Stimulated activated CD8-positive, alpha-beta memory T cell treated with anti-CD3 and anti-CD28 coated beads, Interleukin-2, amount 100 ng/mL, for 1 hour (primary cell): ENCODE measurements at places on chromosomes 5 and 9.

DNA sequence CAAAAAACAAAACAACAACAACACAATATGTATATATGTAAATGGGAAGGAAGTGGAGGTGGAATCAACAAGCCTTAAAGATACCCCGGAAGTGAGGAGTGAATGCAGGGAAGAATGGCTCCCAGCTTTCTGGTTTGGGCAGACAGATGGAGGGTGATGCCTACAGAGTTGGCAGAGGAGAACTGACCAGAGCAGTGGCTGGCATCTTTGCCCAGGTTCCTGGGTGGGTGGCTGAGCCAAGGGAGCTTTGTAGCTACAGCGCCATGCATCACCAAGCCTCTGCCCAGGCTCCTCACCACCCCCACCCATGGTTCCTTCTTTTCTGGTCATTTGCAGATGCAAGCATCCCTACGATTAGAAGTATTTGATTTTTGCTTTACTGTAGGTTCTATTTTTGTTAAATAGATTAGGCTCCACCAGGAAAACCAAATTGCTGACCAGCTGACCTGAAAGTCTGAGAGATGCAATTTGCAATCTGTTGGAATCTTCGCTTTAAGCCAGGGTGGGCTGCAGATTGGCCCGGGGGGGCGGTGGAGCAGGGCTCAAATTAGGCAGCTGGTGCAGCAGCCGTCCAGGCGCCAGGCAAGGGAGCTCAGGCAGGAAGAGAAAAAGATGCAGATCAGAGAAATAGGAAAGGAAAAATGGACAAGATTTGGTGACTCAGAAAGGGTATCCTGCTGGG, 163.3 kb upstream of the TBC1D2 start:
- no peak for DNase-seq

DNA sequence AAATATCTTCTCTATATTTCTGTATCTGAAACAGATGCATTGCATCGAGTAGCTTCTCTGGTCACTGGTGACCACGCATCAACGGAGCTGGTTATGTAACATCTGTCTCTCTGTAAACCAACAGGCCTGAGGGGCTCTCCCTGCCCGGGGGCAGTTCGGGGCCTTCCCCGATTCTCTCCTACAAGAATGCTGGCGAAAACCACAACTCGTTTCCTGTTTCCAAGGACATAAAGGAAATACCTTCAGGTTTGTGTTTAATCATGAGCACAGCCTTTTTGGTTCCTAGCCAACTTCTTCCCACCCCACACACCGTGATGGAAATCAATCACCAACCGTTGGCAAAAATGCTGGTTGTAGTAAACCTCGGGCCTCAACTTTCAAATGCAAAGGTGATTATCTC, 25.1 kb downstream of the GDNF start:
- DNase-seq = no peak

GRCh38 chr5:143349177-143349576, 54.3 kb downstream of the NR3C1 start:
- DNase-seq = no peak

DNA sequence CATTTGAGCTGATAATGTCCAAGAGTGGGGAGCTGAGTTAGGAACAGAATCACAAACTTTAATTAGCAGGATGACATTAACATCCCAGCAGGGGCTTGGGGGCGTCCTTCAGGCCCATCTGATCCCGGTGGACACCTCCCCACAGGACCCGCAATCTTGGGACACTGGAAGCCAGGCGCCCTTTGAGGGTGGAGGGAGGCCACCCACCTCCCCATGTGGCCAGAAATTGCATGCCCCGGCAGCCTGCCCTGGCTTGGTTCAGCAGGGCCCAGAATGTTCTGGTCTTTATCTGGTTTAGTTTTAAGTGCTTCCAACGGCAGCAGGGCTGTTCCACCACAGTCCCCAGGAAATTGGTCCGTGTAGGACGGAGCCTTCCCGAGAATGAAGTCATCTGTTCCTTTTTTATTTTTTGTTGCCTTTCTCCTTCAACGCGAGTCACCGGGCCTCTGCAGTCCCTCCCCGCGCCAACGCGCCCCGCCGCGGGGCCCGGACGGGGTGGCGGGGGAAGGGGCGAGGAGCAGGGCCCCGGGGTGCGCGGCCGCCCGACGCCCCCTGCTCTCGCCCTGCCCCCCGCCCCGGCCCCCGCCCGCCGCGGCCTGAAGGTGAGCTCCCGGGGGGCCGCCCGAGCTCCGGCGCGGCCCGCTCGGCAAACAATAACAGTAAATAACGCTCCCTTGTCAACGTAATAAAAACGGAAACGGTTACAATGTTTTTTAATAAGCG, 207.9 kb downstream of the C9orf50 start:
- DNase-seq = no peak

DNA sequence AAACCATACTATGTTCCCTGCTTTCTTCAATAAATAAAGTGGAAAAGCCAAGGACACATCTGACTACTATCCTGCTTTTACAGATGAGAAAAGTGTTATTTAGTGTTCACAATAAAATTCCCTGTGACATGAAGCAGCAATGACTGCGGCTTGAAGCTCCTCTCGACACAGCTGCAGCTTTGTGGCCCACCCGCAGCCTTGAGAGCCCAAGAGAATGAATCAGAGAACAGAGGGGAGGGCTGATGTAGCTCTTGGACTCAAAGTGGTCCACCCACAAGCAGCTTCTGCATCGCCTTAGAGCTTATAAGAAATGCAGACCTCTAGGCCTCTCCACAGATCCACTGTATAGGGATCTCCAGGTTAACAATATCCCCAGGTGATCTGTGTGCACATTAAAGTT, 181.3 kb upstream of the GNA14 start:
- no peak for DNase-seq

GRCh38 chr5:59351076-59351794, 542.3 kb downstream of the PDE4D start:
- DNase-seq = no peak

DNA sequence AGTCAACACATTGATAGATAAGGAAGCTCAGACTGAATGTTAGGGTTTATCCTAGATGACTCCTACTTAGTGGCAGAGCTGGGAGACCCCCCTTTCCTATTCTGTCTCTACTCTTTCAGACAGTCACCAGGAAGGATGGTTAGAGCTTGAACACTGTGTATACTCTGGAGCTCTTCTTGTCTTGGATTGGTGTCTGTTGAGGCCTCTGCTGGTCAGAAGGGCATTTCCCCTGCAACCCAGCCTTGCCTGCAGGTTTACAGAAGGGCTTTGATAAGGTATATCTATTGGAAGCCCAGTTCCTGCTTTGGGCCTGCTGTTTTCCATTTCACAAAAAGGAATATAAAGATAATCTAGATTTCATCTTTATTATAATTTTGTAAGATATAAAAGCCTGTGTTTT, 71.8 kb downstream of the KDM4C start:
- no peak for DNase-seq

- no peak for DNase-seq
These were observed 1.9 kb upstream of the CDKN2B start for GRCh38 chr9:22010866-22011625.

DNA sequence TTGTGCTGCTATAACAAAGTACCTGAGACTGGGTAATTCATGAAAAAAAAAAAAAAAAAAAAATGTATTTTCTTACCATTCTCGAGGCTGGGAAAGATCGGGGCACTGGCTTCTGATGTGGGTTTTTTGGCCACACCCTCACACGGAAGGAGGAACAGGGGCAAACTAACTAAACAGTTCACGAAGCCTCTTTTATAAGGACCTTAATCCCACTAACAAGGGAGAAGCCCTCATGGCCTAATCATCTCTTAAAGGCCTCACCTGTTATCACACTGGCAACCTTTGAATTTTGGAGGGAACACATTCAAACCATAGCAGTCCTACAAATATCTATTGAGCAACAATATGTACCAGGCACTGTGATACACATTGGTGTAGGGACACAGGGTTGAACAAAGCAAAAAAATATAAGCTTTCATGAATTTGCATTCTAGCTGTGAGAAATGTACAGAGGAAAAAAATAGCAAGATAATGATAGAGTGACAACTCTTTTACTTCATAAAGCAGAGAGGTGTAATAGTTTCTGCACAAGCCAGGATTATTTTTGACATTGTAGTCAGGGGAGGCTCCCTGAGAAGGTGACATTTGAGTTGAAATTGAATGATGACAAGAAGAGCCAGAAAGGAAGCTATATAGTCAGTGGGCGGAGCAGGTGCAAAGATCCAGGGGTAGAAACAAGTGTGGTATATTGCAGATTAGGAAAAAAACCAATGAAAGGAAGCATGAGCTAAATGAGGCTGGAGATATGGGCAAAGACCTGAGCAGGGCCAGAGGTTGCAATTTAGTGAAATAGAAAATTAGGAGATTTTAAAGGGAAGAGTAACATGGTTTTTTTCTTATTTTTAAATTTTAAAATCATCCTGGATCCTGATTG, 68.1 kb upstream of the GRAMD2B start:
- DNase-seq = no peak

DNA sequence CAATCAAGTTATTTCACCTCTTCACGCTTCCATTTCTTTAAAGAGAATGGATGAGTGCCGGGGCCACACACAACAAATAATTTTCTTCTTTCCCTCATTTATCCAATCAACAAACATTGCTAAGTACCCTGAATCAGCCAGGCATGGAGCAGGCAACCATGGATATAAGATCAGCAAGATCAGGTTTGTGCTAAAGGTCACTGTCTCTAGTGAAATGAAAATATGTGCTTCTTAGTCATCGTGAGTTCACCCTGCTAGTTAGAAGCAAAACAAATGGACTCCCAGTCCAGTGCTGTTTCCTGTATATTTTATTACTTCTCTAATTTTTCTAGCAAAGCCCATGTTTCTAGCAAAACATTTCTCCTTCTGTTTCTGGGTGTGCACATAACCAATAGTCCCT, 629.2 kb downstream of the BNC2 start:
- DNase-seq = no peak

DNA sequence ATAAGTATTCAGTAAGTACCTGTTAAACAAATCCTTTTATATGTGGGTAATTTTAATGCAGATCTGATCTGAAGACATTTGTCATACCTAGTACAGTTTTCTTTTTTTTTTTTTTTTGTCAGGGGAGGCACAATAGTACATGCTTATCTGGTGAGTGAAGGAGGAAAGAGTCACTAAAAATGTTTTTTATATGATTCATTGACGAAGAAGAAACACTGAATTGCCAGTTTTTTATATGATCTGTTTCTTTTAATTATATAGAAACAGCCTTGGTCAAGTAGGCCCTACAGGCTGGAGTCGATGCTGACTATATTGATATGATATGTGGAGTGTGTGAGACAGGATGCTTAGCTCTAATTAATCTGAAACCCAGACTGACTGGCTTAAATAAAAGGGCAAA, 315.2 kb downstream of the PSAT1 start:
- DNase-seq = no peak

DNA sequence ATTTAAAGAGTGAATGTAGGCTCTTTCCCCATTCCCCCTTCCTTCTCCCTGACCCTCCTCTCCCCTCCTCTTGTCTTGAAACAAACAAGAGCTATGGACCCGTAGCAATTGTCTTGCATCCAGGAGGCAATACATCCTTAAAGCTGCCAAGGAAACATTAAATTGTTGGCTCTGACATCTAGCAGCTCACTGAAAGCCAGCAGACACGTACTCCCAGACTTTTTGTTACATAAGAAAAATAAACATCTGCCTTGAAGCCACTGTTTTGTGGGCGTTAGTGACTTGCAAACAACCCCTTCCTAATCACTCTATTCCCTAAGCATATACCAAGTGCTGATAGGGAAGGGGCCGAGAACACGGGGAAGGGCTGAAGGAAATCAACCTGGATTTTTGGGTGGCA, 8.6 kb downstream of the SLC45A2 start:
- no peak for DNase-seq

GRCh38 chr5:74510476-74511075, 130.0 kb downstream of the ENC1 start:
- no peak for DNase-seq

DNA sequence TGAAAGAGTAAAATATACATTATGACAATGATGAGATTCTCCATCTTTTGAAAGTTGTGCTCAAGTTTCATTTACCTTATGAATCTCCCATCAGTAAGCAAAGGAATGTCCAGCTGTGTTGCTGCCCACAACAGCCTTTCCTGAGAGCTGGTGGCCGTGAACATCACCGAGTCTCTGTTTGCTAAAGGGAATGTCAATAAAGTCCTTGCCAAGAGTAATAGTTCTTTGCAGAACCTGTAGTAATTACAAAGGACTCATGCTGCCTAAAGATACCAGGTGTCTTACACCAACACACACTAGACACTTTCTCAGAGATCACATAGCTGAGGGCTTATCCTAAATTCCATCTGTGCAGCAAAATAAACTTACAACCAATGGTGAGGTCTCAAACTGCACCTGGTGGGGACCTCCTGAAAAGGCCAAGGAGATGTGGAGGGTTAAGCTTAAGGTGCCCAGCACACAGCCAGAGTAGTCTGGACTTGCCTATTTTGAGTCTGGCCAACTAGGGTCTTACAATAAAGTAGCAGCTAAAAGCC, 111.1 kb upstream of the DAPK1 start:
- DNase-seq = no peak

- DNase-seq = no peak
These were observed 20.3 kb downstream of the RABGAP1 start for GRCh38 chr9:122961139-122961538.

DNA sequence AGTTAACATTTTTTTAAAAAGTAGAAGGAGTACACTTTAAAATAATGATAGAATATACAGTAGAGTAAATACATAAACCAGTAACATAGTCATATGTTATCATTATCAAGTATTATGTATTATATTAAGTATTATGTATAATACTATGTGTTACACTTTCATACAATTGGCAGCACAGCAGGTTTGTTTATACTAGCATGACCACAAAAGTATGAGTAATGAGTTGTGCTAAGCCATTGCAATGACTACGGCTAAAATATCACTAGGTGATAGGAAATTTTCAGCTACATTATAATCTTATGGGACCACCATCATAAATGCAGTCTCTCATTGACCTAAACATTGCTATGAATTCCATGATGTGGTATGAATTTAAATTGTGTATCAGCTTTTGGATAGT, 506.0 kb downstream of the HTR1A start:
- no peak for DNase-seq

DNA sequence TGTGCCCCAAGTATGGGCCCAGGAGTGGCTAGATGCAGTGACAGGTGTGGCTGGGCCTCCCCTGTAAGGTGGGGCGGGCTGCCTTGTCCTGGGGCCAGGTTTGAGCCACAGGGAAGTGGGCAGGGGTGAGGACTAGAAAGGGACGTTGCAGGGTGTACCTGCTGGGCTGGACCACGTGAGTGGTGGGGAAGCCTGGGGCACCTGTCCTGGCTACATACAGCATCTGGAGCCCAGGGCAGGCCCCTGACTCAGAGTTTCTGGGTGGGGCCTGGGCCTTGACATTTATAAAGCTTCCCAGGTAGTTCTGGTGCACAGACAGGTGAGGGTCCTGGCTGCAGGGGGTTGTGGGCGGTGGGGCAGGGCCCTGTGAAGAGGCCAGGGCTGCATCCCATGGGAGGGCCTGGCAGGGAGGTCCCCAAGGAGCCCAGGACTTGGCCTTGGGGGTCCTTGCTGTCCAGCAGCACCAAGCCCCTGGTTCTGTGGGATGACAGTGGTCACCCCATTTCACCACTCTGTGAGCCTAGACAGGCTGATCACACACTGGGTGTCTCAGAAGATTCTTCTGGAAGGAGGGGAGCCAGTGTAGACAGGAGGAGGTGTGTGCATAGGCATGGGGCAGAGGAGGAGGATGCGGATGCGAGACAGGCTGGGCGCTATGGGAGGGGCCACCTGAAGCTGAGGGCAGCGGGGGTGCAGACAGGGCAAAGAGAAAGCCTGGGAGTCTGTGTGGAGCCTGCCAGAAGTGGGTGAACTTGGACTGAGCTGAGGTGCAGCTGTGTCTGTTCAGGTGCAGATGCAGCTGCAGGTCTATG, 94.0 kb downstream of the PHF2 start:
- no peak for DNase-seq

- DNase-seq = no peak
These were observed 30.1 kb upstream of the CXCL14 start for GRCh38 chr5:135608761-135609443.
